Stimulated activated CD8-positive, alpha-beta memory T cell treated with anti-CD3 and anti-CD28 coated beads, Interleukin-7, amount 100 ng/mL, for 1 hour (primary cell): ENCODE measurements at places on chromosomes 7 and 10.

DNA sequence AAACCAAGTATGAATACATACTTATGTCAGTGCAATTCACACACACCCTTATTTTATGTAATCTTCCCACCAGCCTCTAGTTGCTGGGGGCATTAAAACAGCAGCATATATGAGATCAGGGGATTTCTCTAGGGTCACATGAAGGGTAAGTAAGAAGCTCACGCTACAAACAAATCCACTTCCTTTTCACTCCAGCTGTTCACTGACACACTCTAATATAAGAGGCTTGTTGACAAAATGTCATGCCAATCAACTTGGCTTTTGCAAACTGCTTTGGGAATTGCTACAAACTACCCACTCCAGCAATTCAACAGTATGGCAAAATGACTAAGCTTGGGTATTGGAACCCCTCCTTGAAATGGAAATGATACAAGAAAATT lies 10.3 kb downstream of the FAM3C start:
- no peak for DNase-seq

DNA sequence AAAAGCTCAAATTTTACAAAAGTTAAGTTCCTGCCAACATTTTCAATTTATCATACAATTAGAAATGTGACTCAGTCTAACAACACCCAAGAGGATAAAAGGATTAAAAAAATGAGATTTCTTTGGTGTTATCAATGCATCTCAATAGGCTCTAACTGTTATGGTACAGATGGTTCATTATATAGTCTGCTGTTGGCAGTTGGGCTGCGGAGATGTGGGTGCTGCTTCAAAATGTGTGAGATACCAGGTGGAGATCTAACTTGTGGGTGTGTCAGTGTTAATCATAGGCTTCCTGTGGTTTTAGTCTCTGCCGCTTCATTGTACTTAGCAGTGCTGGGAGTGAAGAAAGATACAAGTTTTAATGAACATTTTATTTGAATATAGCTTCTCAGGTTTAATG lies 231.2 kb downstream of the EXOC4 start:
- DNase-seq = no peak

DNA sequence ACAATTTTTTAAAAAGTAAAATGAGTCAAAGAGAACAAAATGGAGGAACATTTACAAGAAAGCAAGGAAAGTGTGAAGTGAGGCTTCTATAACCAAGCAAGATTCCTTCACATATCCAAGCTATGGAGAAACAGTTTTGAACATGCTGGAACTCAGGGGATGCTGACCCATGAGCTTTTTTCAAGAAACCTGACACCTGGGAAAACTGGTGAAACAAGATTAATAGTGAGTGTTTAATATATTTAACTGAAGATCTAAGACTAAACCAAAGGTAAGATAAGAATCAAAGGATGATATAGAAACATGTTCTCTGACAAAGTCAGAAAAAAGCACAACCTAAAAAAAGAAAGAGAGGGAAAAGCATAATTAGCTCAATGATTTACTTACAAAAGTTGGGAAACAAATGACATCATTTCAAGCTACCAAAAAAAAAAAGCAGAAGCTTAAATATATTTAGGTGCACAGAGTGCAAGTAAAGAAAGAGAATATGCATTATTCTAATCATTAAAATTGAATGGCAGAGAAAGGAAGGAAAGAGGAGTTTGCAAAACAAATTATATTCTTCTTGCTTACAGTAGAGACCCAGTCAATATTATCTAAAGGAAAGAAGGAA lies 24.9 kb downstream of the C7orf25 start:
- no peak for DNase-seq

DNA sequence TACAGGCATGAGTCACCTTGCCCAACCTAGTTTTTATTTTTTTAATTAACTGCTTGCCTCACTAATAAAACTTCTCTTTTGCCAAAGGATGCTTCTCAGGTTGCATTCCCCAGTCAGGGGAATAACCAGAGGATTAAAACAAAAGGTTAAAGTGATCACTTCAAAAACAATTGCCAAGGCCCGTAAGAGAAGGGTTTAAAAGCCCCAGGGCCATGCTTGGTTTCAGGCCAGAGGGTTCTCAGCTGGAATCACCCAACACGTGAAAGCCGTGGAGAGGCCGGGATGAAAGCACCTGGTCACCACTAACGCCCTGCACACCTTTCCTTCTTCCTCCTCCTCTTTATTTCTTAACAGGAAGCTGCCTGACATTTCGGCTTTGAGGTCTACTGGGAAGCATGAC lies 587.5 kb downstream of the PTPRN2 start:
- no peak for DNase-seq

GRCh38 chr7:41567731-41568114 lies 135.2 kb downstream of the INHBA start:
- no peak for DNase-seq

DNA sequence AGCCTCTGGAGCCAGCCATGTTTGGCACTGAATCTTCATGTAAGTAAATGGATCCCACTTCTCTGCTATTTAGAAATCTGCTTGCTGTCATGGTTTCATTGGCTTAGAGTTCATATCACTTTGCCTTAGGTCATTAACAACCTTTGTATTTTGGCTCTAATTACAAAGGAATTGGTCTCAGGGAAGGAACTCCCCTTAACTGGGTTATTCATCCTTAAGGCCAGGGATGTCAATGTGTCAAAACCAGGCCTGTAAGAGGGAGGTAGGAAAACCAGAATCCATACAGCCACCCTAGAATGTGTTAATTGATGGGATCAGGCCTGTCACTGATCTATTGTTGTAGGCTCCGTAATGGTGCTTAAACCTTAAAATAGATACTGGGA lies 67.3 kb downstream of the ST7 start:
- DNase-seq = no peak
